Putamen (tissue), 1 donor: ENCODE measurements at places on chromosomes 5 and 9.

DNA sequence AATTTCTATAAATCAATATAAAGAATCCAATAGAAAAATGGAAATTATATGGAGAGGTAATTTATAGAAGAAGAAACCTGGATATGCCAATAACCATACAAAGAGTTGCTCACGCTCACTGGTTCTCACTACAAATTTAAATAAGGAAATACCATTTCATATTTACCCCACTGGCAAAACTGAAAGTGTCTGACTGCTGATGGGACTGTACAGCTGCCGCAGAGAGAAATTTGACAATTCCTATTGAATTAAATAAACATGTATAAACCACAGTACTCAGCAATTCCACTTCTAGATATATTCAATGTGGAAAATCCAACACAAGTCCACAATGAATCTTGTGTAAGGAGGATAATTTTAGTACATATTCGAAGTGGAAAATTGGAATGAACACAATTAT is 830.4 kb upstream of the GRAMD2B start:
- no peak for DNase-seq

- no peak for DNase-seq
Observed at GRCh38 chr5:117829646-117830045, 1158.7 kb downstream of the DTWD2 start.

DNA sequence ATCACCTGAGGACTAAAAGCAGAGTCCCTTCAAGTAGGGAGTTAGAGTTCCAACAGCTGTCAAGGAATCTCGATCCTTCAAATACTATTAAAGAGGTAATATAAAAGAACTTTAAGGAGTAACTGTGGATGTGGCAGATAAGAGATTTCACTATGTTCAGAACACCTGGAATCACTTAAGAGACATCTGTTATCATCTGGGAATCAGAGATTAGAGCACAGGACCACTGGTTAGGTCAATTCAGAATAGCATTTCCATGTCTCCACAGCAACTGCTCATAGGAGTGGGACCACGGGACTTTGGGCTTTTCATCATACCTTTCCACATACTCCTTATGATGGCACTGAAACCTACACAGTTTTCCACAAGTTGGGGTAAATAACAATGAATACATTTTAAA is 216.6 kb downstream of the DENND1A start:
- no peak for DNase-seq

- no peak for DNase-seq
Observed at GRCh38 chr9:32867601-32868204, 84.4 kb downstream of the TMEM215 start.

DNA sequence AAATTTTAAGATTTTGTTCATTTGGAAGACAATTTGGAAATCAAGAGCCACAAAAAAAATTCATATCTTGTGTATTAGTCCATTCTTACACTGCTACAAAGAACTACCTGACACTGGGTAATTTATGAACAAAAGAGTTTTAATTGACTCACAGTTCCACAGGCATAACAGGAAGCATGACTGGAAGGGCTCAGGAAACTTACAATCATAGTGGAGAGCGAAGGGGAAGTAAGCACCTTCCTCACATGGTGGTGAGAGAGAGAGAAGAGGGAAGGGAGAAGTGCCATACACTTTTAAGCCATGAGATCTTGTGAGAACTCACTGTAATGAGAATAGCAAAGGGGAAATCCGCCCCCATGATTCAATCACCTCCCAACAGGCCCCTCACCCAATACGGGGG is 274.4 kb downstream of the KCNN2 start:
- no peak for DNase-seq

DNA sequence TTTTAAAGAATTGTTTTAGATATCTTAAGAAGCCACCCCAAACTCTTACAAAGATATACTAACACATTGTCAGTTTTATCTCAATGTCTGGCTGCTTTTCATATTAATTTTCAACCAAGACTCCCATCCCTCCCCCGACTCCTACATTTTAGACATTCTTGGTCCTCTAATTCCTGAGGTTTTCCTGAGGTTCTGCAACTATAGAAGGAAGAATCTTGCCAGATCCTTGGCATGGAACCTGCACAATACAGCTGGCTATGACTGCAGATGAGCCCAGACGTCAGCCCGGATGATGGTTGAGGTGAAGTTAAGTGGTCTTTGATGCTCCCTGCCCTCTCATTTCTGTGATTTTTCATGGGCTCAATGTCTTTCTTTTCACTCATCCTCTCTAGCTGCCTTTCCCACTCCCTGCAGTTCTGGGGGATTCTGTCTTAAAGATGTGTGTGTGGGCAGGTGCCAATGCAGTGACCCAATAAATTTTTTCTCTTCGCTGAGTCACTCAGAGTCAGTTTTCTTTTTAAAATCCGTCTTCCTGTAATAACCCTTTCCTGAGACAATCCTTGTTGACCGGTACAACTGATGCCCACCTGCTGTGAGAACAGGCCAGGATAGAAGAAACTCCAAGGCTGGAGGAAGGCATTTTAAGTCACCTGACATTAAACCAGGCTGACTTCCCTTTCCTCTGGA is 237.8 kb upstream of the GAS1 start:
- no peak for DNase-seq

GRCh38 chr9:8534828-8535227 is 735.2 kb upstream of the DMAC1 start:
- DNase-seq: no peak
